ENCODE measurements at places on chromosomes 12 and 14. TPM values are rescaled to one million over a fixed set of nuclear protein-coding genes. Genes with fewer than 3 reads are reported as not detected.

Gene ENDOU
- not detected for total RNA-seq

Gene HECTD4
- 45.0 TPM for total RNA-seq

Gene LBHD2
- total RNA-seq: not detected

Gene SLC38A4
- not detected for total RNA-seq

Gene KRT75
- total RNA-seq: not detected

Gene ABCD2
- total RNA-seq: 47.4 TPM

Gene RNASE3
- total RNA-seq: not detected

Gene APEX1
- 164 TPM for total RNA-seq

Gene PLA2G1B
- total RNA-seq: not detected

Gene OR4K14
- total RNA-seq: not detected
